ENCODE measurements at places on chromosomes 6 and 20.

DNA sequence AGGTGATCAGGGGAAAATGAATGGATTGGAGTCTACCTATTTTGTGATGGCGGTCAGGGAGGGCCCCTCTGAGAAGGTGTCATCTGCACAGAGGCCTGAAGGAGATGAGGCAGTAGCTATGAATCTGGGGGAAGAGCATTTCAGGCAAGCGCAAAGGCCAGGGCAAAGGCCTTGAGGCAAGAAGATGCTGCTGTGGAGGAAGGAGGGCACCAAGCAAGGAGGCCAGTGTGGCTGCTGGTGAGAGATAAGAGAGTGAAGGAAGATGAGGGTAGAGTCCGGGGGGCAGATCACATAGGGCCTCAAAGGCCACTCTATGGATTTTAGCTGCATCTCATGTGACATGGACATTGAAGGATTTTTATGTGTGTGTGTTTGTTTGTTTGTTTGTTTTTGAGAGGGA, 20.6 kb upstream of the CSNK2A1 start:
- no peak for DNase-seq

DNA sequence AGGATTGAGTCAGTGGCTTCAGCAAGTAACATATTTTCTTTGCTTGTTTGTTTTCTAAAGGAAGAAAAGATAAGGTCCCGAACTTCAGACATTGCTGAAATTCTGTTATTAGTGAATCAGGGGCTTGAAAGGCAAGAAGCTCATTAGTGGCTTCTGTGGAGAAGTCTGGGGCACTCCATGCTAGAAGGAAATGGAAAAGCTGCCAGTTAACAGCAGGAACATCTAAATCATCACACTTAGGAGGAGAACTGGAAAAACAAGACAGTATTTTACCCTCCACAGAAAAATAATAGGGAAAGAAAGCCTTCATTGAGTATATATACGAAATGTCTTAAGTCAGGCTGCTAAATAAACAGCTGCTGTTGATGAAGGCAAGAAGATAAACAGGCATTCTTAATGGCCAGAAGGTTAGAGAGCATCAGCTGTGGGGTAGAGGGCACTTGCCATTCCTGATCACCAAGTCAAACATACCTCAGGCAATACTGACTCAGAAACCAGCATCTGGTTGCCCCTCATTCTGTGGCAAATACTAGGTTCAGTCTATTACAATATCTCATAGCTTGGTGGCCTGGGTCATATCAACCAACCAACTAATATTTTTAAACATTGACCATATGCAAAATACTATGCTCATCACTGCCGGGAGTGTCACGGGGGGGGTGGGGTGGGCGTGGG, 143.2 kb upstream of the TENT5A start:
- no peak for DNase-seq

GRCh38 chr6:148790404-148790803, 43.6 kb downstream of the UST start:
- no peak for DNase-seq

DNA sequence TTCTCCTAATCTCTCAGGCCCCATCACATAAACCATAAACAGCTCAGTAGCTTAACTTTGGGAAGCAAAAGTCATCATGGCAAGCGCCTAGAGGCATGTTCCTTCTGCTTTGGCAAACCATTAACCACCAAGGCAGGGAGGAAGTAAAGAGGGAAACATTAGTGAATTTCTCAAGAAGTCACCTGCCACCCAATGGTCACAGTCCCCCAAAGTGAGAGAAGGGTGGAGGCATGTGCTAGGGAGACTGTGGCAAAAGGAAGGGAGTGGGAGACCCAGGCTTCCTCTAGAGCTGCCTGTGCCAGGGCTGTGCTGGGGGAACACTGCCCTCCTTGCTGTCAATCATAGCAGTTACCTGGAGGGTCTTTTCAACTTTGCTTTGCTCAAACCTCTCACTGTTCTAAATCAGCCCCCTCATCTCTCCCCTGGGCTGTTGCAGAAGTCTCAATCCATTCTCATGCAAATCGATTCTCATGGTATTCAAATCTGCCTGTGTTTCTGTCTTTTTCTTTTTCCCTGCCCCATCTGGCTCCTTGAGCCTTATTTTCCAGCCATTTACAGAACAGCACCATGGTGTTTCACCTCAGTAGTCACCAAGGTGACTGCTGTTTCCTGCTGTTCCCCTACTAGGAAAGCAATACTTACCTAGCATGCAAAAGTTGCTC, 1.8 kb upstream of the RNF24 start:
- DNase-seq: no peak

DNA sequence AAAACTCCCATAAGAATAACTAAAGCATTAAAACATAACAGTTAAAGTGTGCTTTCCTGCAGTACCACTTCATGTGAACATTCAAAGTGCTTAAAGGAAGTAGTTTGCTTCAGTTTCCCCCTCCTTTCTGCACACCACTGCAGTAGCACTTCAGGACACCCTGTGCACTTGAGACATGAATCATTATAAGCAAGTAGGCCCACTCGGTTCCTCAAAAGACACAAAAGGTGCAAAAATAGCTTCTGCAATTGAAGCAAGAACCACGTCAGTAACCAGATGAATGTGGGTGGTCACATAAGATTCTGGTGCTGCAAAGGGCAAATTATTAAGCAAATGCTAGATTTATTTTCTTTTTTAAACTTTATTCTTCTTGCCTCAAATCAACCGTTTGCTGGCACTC, 160.6 kb downstream of the HIVEP2 start:
- no peak for DNase-seq

DNA sequence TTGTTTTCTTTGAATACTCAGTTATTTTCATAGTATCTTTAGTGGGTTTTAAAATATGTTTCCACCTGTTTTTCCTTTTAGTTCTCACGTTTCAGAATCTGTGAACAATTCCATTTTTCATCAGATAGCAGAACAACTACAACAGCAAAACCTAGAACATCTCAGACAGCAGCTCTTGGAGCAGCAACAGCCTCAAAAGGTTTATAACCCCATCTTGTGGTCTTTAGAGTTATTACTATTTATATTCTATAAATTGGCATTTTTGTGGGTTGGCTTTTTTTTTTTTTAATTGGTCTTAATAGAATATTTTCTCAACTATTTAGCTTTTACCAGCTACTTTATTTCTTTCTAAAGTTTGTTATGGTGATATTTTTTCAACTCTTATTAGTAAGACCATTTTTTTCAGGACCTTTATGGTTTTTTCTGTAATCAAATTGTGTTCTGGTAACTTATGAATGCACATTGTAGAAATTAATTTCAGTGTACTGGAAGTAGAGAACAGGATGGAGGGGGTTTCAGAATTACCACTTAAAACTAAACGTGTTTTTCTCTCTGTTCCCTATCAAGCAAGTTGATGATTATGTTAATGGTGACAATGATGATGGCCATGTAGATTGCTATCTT, 72.2 kb downstream of the SCAF8 start:
- DNase-seq: no peak

GRCh38 chr6:97626671-97627441, 343.8 kb upstream of the MMS22L start:
- DNase-seq: no peak

DNA sequence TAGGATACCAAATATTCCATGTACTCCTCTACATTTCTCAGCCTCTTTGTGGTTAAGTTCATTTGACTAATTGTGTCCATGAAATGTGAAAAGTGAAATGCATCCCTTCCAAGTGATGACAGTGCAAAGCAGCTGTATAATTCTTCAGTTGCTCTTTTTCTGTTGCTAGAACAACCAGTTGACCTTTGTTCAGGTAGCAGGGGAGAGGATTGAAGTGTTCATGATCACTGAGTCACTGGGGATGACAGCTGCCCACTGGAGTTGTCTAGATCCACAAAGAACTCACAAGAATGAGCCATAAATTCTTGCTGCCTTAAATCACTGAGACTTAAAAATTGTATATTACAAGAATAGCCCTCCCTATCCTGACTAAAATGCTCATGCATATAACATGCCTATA, 254.6 kb downstream of the EPHA7 start:
- DNase-seq: peak; percentile 54

GRCh38 chr6:28597924-28598722, 72.4 kb downstream of the GPX5 start:
- no peak for DNase-seq

DNA sequence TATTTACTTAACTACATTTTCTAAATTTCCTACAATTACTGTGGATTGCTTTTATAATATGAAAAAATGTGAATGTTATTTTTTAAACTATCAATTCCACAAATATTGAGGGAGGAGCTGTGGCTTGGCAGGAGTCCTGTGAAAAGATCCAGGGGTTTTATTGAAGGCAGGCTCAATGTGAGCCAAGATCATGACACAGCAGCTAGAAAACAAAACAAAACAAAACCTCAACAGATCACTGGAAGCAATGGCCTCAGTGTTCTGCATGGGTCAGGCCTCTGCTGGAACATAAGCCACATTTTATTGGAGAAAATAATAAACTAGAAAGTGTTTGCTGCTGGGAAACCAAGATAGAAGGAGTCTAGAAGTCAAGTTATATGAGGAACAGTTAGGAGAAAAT, 19.4 kb upstream of the RCAN2 start:
- DNase-seq: no peak

DNA sequence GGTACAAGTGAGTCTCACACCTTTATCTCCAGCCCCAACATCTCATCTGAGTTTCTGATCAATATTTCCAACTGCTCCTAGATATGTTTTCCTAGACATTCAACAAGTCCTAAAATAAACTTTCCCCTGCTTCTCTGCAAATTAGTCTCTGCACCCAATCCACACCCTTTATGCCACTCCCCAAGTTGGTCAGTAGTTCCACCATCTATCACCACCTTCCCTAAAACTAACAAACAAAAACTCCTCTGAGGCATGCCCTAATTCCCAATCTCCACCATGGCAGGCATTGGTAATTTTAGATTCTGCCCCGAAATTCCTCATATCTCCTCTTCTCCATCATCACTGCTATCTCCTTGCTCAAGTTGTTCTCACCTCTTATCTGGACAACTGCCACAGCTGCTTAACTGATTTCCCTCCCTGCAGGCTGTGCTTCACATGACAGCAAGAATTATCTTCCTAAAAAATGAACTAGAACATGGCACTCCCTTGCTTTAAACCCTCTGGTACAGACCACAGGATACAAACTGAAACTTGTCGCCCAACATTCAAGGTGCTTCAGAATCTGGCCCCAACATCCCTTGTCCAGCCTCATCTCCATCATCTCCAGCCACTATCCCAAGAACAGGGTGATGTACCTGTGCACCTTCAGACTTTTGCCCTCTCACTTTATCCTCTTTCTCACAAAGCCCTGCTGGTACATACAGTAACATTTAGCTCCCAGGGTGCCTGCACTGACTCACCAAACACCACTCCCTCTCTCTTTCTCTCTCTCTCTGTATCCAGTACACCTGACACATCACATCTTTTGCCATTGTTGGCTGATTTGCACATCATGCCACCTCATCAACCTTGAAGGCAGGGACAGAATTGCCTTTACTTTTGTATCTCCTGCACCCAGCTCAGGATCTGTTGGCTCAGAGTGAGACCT, 55.5 kb downstream of the ZHX3 start:
- no peak for DNase-seq

GRCh38 chr6:112014483-112014882, 39.4 kb upstream of the CCN6 start:
- no peak for DNase-seq

DNA sequence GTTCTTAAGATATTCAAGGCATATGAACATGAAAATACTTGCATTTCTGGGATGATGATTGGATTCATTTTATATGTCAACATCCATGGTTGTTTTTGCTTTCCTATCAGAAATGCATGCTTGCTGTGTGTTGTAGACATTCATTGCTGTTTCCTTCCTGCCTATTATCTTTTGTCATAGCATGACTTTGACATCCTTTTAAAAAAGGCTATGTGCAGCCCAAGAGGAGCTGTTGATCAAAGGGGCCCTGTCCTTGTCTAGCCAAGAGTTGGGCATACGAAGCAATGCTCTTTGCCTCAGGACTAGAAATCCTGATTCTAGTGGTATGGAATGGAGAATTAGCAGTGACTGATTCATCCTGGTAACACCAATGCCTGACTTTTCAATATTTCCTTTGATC, 143.1 kb downstream of the RNF144B start:
- no peak for DNase-seq

DNA sequence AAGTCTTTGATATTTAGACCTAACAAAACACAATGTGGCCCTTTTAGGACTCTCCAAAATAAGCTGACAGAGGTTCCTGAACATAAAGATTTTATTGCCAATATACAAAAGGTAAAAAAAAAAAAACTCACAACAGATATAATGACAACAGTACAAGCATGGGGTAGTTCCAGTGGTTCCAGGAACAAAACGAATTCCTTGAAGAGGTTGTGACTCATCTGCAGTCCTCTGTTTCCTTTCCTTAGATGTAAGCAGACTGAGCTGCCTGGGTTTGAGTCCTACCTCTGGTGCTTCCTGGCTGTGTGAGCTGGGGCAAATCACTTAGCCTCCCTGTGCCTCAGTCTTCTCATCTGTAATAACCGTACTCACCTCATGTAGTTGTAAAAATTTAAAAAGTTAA, 13.3 kb upstream of the CTAGE9 start:
- no peak for DNase-seq

- DNase-seq: no peak
These were observed 37.8 kb downstream of the HFE start for GRCh38 chr6:26124781-26125685.

GRCh38 chr6:113671421-113671820, 185.7 kb upstream of the MARCKS start:
- no peak for DNase-seq

DNA sequence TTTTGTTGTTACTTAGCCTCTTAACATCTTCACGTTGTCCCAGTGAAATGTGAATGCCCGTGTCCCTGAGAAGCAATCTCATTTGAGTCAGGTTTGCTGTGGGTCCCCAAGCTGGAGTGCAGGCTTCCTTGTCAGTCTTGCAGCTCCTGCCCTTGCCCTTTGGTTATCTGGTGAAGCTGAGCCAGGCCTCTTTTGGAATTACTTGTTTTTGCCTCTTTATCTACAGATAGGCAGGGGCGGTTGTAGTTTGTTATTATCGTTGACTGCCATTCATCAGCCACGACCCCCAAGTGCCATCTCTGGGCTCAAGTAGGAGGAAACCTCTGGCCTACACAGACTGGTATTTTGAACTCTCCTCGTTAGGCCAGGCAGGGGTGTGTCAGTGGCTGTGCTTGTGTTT, 2.2 kb downstream of the TMEM14C start:
- DNase-seq: no peak

DNA sequence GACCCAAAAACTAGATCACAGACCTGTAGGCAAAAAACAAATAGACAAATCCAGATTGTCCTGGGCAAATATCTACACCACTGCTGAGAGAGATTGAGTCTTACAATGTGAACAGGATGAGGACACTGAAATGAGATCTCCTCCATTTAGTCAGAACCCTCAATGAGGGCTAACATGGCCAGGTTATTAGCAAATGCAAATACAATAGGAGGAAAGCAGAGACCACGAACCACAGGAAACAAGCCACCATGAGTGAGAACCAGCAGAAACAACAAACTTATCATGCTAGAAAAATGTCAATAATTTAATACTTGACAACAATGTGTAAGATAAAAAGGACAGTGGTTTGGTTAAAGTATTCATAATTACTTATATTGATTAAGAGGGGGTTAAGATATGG, 162.8 kb downstream of the SYNE1 start:
- DNase-seq: no peak

GRCh38 chr6:30689022-30689865, 1.5 kb downstream of the NRM start:
- no peak for DNase-seq

Measured in epithelial cell of proximal tubule (primary cell).